ENCODE measurements at places on chromosomes 7 and 10.

GRCh38 chr7:1899951-1900762 is 230.1 kb downstream of the ELFN1 start:
- no peak for DNase-seq

- no peak for DNase-seq
Observed at GRCh38 chr10:132615341-132616169, 78.0 kb downstream of the INPP5A start.

- DNase-seq: no peak
Observed at GRCh38 chr10:52729271-52730104, 43.1 kb downstream of the MBL2 start.

GRCh38 chr7:106121189-106121810 is 9.2 kb upstream of the SYPL1 start:
- no peak for DNase-seq

DNA sequence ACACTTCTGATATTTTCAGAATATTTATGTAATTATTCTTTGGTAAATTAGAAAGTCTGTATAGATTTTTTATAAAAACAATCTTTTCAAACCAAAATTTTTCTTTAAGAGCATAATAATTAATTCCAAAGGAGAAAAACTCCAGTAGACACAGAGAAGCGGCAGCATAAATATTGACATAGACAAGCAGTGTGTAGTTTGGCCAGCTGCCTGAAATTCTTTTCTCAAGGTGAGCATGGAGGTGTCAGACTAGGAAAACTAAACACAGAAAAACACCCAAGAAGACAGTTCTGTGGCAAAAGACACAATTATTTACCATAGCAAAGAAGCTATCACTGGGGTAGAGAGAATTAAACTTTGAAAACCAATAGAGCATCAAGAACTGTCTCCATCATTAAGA is 82.4 kb downstream of the KLF6 start:
- DNase-seq: no peak

DNA sequence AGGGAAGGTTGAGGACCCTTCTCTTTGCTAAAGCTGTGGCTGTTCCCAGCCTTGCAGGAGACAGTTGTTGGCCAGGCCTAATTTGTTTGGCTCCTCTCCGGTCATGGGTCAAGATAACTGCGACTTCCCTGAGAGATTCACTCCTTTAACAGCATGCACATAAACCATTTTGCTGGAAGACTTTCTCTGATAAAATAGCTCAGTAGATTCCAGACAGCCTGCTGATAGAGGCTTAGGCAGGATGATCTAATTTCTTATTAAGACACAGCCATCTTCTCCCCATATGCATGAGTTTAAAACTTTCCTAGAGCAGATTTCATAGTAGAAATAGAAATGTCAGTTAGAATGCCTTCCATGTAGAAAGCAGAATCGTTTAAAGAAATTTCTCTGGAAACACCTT is 181.9 kb downstream of the WNT2 start:
- no peak for DNase-seq

GRCh38 chr10:49741108-49741995 is 20.8 kb downstream of the OGDHL start:
- no peak for DNase-seq

DNA sequence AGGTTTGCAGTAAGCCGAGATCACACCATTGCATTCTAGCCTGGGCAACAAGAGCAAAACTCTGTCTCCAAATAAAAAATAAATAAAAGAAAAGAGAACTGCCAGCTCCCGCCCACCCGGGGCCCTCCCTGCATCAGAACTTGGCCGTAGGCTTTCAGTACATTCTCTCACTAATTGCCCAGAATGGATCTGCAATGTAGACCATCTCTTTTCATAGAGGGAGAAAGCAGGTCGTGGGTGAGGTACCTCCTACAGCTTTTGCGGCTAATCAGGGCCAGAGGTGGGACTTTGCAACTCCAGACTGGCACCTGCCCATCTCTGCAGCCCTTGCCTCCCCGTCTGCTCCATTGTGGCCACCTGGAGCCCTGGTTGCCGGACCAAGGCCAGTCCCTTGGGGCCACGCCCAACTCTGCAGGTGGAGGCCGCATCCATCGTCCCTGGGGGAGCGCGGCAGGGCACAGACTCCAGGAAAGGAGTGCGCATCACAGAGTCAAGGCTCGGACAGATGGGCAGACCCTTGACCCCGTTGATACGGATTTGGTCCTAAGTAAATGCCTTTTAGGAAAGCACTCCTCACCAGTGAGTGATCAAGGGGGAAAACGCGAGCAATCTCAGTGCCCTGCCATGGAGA is 179.1 kb upstream of the SH2B2 start:
- DNase-seq: no peak

GRCh38 chr10:37728830-37729229 is 128.6 kb downstream of the ZNF248 start:
- no peak for DNase-seq

- no peak for DNase-seq
Observed at GRCh38 chr7:74365322-74366022, 76.3 kb downstream of the CLIP2 start.

DNA sequence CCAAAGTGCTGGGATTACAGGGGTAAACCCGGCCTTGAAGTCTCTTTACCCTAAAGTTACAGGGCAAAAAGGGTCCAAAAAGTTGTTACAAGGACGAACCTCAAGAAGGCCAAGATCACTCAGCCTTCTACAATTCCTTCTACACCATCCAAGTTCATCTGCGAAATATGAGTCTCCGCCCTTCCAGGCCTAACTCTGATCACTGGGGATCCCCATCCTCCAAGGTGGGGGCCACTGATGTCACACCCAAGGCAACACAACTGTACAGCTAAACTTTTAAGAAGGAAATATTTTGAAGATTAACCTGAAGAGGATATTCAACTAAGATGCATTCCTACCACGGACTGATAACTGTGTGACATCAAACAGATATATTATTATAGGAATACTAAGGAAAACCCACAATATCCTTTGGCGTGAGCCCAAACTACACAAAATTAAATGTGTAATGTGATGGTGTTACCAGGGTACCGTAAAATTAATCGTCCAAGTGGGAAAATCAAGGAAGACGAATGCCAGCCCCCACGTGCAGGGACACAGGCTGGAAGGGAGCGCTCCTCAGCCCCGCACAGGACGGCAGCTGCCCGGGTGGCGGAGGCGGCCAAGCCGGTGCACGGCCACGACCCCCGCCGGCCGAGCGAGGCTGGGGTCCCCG is 1.0 kb downstream of the PAXIP1 start:
- no peak for DNase-seq

GRCh38 chr7:45176091-45176490 is 18.5 kb downstream of the RAMP3 start:
- DNase-seq: no peak

- no peak for DNase-seq
Observed at GRCh38 chr10:86795353-86795752, 38.9 kb downstream of the BMPR1A start.

GRCh38 chr7:110309941-110310340 is 781.0 kb upstream of the LRRN3 start:
- no peak for DNase-seq

GRCh38 chr10:114206902-114207301 is 27.7 kb downstream of the TDRD1 start:
- no peak for DNase-seq

DNA sequence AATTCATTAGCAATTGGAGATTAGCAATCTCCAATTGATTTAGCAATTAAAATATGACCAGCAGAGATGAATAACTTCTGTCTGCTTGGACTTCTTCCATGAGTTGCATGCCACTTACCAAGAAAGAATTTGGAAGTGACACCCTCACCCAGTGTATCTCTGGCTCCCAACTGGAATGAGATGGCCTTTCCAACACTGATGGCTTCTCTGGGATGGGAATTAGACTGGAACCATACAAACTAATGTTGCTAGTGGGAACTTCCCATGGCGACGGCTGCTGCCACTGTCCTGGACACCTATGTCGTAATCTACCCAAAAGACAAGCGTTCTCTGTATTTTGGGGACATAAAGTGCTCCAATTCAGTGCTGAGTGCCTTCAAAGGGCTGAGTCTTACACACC is 192.3 kb downstream of the COBL start:
- DNase-seq: no peak

GRCh38 chr7:77242554-77242953 is 42.9 kb upstream of the FGL2 start:
- DNase-seq: no peak

GRCh38 chr7:48427671-48428070 is 256.4 kb downstream of the ABCA13 start:
- DNase-seq: no peak

DNA sequence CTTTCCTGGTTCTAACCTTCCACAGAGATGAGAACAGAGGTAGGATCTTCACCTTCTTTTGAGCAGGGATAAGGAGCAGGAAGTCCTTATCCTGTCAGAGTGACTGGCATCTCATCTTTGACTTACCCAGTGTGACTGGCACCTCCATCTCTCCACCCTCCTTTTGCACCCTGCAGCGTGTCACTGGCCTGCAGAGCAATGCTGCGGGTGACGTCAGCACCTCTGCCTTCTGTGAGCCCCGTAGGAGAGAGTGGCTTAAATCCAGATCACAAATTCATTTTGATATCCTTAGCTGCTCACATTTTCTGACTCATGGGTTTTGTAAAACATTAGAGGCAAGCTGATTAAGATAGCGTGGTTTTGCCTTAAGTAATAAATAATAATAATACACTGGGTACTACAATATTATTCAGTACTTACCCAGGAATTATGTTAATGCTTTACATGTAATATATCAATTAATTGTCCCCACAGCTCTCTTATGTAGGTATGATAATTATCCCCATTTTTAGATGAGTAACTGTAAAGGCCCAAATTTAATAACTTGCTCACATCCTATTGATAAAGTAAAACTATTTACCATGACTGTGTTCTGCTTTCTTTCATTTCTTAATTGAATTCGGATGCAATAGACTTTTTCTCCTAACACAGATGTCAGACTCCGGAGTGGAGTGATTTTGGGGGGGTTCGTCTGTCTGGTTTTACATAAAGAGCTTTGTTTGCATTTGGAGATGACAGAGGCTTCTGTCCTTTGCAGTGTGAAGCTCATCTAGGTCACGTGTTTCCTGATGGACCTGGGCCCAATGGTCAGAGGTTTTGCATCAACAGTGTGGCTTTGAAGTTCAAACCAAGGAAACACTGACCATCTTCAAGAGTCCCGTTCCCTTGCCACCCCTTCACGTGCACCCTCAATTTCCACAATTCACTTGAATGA is 24.9 kb downstream of the MSRB2 start:
- DNase-seq: no peak

GRCh38 chr7:69134316-69134715 is 464.0 kb upstream of the AUTS2 start:
- no peak for DNase-seq

DNA sequence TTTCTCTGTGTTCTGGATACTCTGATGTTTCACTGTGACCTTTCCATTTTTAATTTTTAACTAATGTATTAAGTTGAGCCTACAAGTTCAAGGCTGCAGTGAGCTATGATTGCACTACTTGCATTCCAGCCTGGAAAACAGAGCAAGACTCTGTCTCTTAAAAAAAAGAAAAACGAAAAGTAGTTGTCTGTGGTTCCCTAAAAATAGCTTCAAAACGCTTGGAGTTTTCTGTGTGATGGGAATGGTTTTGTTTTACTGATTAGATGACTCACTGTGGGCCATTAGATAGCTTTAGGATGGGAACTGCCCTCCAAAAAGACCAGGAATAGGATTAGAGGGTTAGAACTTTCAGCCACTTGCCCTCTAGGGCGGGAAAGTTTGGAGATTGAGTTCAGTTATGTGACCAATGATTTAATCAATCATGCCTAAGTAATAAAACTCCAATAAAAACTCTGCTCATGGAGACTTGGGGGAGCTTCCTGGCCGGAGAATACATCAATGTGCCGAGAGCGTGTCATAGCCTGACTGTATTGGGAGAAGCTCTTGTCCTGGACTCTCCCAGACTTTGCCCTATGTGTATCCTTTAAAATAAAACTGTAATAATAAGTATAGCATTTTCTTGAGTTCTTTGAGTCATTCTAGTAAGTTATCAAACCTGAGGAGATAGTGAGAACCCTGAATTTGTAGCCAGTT is 147.1 kb downstream of the LYZL1 start:
- no peak for DNase-seq

DNA sequence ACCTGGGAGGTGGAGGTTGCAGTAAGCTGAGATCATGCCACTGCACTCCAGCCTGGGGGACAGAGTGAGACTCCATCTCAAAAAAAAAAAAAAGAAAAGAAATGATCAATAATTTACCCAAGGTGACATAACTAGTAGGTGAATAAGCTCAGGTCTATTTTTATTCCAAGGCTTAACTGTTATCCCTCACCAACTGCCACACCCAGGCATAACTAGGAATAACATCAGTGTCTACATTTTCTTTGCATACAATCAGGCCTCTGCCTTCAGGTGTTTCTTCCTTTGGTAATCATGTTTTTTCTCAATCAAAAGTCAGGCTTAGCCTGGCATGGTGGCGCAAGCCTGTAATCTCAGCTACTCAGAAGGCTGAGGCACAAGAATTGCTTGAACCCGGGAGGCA is 26.6 kb downstream of the CPEB3 start:
- no peak for DNase-seq

GRCh38 chr7:28623863-28624262 is 211.5 kb downstream of the CREB5 start:
- DNase-seq: no peak

Data from stimulated activated CD8-positive, alpha-beta memory T cell treated with anti-CD3 and anti-CD28 coated beads, Interleukin-4, amount 100 ng/mL, for 4 hours (primary cell).